ENCODE measurements at places on chromosomes 1 and 21.

DNA sequence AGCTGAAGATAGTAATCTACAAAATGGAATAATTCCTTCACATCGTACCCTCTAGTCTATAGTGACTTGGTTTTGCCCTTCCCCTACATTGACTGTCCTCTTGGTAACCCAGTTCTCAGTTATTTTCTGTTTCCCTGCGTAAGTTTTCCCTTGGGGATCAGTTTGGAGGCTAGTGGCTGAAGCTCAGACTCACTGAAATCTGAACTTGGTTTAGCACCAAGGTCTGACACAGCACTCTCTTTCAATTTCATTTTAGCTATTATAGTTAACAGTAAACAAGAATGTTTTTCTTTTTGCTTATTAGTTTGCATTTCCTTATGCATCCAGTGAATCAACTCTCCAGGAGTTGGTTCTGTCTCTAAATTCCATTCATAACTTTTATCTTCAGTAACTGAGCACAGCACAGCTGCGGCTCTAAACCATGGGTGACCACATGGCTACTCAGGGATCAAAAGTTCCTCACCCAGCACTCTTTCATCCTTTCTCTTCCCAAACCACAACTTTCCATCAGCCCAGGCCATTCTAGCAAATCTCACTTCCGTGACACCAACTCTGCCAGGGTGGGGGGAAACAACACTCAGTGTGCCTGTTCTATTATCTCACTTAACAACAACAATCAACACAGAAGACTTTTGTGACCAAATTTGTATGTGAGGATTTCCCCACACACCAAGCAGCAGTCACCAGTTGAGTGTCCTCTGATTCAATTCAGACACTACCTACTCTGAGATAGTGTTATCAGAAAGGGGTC is 17.6 kb upstream of the IFI6 start:
- DNase-seq, result peak; percentile 56

DNA sequence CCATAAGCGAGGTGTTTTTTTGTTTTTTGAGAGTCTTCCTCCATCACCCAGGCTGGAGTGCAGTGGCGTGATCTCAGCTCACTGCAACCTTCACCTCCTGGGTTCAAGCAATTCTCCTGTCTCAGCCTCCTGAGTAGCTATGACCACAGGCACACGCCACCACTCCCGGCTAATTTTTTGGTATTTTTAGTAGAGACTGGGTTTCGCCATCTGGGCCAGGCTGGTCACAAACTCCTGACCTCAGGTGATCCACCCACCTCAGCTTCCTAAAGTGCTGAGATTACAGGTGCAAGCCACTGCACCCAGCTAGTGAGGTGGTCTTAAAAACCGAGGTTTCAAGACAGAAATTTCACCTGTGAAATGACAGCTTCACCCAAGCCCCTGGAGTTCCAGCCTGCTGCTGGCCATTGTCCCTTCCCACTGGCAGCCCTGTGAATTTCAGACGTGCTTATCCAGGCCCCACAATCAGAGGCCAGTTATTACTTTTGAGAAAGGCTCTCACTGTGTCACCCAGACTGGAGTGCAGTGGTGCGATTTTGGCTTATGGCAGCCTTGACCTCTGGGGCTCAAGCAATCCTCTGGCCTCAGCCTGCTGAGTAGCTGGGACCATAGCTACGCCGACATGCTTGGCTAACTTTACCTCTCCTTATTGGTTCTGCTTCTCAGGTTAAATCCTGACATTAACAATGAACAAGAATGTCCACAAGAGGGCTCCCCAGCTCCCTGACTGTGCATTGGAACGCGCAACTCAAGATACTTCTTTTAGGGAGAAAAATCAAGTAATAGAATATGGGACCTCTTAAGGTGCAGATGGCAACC is 19.4 kb downstream of the ENO1 start:
- DNase-seq, result peak; percentile 51

GRCh38 chr1:201127755-201128455 is 921 bp upstream of the ASCL5 start:
- no peak for DNase-seq

- DNase-seq, result no peak
Observed at GRCh38 chr1:2258996-2259395, 30.9 kb downstream of the SKI start.

DNA sequence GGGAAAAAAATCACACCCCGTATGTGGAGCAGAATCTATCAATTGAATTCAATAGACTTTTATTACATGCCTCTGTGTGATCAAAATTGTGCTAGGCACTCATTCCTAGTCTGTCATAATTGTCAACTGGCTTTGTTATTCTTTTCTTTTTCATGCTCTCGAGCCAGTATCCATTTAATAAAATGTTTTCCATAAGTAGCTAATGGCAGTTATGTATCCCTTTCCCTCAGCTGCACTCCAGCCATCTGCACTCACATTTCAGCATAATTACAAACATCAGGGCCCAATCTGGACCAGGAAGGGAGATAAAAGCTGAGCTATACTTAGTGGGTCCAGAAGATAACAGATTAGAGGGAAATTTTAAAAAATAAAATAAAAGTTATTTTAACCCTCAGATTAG is 15.9 kb downstream of the RGS5 start:
- no peak for DNase-seq

- DNase-seq, result no peak
Observed at GRCh38 chr1:150150133-150151021, 661 bp downstream of the PLEKHO1 start.

DNA sequence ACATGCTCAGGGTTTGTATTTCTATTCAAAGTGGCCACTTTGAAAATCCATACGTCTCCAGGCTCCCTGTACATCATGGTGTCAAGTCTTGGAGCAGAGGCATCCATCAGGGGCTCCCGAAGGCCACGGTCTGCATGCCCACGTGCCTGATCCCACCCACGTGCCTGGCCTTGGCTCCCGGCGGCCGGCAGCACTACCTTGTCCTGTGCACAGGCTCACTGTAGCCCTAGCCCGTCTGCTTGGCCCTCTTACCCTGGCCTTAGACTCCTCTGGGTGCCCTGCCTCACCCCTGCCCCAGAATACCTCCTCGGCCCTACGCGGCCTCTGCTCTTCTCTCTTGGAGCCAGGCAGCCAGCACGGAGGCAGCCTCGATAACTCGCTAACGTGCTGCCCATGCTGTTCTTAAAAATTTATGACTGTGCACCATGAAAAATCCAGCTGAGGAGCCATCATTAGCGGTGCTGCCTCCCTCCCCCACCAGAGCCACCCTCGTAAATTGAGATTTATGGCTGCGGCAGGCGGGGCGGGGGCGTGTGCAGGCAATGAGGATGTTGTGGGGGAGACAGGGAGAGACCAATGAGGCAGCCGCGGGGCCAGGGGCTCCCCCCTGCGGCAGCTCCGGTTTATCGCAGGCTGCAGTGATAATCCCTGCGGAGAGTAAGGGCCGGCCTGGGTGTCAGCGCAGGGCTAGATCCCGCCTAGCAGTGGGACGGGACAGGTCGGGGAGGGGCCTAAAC is 24.6 kb downstream of the DMAP1 start:
- no peak for DNase-seq

DNA sequence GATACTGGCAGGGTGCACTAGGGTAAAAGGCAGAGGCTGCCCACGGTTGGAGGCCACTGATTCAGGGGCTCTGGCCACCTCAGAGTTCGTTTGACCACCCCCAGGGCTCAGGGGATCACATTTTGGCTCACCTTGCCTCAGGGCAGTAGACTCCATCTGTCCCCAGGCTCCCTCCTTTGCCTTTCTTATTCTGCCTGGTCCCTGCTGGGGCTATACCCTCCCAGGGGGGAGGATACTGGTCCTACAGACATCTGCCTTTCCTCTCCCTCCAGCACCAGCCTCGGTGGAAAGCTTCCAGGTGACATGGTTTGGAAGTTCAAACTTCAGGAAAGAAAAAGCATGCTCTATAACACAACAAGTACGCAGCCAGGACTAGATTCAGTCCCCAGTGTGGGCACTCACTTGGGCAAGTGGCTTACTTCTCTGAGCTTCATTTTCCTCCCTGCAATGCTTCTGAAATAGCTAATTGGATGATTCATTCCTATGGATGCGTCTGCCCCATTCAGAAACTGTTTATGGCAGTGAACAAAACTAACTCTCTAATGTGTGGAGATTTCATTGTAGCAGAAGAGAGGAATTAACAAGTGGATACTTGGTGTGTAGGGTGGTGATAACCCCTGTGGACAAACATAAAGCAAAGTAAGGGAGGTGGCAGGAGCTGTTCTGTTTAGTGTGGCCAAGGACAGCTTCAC is 154.8 kb downstream of the TRABD2B start:
- no peak for DNase-seq

DNA sequence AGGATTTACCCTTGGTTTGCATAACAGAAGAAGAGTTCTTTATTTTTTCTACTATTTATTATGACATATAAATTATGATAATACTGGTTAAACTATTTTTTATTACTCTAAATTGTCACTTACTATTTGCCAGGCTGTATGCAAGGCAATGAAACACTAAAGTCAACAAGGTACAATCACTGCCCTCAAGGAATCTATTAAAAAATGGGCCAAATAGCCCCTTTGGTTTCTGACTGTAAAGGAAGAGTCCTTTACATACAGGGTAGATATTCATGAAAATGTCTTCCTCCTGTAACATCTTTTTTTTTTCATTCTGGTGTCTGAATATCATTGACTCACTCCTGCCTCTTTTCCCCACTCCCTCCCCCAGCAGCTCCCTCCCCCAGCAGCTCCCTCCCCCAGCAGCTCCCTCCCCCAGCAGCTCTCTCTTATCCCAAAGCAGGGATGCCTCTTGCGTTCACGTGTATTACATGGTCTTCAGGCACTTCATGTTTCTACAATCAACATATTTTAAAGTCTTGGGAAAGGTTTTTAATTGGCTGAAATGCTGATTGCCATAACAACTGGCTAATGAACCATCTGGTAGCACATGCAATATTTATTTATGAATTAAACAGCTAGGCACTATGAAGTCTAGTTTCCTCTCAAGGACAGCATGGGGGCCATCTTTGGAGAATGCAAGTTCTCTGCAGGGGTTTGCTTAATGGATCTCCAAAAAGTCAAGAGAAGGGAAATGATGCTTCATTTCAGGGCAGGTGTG is 400.4 kb upstream of the PLXNA2 start:
- no peak for DNase-seq

DNA sequence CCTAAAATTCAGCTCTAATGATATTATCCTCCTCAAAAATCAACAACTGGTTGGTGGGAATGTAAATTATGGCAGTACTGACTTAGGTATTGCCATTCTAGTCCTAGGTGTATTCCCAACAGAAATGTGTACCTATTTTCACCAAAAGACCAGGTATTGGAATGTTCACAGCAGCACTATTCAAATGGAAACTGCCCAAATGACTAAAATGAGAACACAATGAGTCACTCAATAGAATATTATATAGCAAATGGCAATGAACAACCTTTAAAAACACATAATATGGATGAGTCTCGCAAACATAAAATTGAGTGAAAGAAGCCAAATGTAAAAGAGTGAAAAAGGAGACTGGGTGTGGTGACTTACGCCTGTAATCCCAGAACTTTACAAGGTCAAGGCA is 44.9 kb downstream of the GADD45A start:
- DNase-seq, result no peak

DNA sequence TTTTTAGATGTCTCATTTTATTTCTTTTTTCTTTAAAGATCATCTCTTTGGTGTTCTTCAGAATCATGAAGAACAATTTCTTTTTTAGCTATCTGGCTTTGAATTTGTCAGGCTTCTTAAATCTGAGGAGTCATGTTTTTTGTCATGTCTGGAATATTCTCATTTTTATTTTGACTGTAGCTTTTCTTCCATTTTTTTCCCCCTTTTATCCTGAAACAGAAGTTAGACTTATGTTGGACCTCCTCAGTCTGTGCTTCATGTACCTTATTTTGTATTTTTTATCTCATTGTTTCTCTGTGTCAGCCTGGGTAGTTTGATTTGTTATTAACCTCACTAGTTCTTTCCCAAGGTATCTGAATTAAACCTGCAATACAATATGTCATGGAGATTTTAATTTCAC is 319.2 kb upstream of the ADGRL4 start:
- DNase-seq, result no peak

DNA sequence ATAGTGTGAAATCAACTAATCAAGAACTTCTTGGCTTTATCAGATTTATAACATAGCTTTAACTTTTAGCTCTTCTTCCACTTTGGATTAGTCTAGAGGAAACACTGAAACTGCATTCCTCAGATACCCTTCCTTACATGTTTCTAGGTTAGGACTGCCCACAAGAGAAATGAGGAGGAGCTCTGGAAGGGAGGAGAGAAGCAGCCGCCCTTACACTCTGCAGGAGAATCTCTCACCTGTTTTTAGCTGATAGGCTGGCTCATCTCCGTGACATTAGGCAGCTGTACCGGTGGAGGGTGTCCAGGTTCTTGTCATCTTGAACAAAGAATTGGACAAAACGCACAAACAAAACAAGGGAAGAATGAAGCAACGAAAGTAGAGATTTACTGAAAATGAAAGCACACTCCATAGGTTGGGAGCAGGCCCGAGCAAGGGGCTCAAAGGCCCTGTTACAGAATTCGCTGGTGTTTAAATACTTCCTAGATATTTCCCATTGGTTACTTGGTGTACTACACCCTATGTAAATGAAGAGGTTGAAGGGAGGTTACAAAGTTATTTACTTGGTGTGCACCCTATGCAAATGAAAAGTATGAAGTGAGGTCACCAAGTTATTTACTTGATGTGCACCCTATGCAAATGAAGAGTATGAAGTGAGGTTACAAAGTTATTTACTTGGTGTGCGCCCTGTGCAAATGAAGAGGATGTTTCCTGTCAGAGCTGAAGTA is 524.9 kb upstream of the CHRM3 start:
- no peak for DNase-seq

DNA sequence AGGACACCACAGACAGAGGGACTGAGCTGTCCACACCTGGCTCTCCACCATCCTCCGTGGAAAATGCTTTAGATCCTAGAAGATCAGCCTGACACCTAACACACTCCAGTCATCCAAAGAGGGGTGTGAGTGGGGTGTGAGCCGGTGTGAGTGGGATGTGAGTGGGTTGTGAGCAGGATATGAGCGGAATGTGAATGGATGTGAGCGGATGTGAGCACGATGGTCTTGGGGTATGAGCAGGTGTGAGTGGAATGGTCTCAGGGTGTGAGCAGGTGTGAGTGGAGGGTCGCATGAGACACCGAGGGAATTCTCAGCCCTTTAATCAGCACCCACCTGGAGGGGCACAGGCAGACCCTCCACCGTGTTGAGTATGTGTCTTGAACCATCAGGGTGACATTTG is 851 bp downstream of the TCP10L start:
- DNase-seq, result no peak

Measured in fibroblast of gingiva (primary cell).